ENCODE measurements at places on chromosomes 3 and 15.

DNA sequence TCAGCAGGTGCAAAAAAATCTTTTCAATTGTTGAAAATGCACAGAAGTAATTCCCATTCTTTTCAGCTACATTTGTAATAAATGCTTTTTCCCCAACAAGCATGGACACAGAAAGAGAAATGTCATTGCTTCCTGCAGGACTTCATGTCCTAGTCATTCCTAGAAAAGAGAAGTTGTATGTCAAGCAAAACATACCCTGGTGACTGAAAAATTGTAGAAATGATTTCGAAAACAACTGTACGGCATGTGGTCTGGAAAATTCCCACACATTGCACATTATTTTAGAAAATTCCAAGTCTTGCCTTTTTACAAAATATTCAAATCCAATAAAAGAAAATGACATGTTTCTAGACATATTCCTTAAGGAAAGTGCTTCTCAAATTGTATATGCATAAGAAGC, 50.4 kb upstream of the ALCAM start:
- DNase-seq: no peak

GRCh38 chr3:71509066-71509465, 74.5 kb downstream of the FOXP1 start:
- DNase-seq: no peak

- DNase-seq: no peak
Observed at GRCh38 chr3:117722856-117723255, 1013.3 kb downstream of the TUSC7 start.

DNA sequence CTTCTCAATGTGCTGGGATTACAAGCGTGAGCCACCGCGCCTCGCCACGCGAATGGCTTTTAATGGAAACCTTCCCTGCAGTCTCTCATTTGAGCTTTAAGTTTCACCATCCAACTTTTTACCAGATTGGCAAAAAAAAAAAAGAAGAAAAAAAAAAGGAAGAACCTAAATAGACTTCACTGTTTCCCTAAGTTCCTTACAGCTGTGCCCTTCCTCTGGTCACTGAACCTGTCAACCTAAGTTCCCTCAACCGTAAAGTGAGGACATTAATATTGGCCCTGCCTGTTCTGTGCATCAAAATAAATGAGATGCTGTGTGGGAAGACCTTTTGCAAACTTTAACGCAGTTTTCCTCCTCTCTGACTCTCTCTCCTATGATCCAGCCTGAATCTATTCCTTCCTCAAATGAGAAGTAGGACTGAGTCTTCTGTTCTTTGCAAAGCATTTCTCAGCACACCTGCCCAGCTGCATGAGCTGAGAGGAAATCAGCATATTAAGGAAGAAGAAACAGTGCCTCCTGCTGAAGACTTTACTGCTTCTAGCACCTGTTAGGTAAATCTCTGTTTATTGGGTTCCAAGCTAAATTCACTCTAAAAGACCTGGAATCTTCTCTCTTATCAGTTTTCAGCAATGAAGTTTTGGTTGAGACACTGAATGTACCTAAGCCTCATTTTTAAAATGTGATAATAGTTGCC, 99.6 kb upstream of the ETV5 start:
- no peak for DNase-seq

GRCh38 chr3:74009961-74010844, 385.5 kb upstream of the PDZRN3 start:
- no peak for DNase-seq

DNA sequence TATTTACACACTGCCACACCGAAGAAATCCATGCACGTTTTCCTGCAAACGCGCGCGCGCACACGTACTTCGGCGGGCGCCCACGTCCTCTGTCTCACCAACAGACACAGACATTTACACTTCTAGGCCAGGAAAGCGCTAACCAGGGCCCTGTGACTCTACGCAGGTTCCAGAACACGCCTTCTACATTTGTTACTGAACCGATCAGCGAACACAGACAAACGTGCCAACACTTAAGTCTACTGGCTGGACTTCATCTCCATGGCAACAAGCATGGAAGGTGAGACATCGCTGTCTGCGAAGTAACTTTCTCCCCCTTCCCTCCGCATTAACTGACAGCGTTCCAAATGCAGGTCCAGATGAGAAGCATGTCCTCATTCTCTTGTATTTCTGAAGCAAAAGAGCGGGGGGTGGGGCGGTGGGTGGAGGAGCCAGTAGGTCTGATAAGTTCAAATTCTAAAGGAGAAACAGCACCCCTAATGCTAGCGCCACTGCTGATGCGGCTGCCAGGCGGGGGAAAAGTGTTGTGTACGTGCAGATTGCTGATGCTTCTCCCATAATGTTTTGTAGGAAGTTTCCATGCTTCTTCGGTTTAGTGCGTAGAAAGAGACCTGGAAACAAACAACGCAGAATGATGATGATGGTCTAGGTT, at the start of gene CTXN2:
Gene CTXN2, plus strand, starts transcription at position 92 of the 652 bp plus-strand sequence. CDS start 9,636 bp downstream, outside the sequence.
- no peak for DNase-seq

GRCh38 chr3:66312039-66312438, 91.2 kb downstream of the SLC25A26 start:
- no peak for DNase-seq

DNA sequence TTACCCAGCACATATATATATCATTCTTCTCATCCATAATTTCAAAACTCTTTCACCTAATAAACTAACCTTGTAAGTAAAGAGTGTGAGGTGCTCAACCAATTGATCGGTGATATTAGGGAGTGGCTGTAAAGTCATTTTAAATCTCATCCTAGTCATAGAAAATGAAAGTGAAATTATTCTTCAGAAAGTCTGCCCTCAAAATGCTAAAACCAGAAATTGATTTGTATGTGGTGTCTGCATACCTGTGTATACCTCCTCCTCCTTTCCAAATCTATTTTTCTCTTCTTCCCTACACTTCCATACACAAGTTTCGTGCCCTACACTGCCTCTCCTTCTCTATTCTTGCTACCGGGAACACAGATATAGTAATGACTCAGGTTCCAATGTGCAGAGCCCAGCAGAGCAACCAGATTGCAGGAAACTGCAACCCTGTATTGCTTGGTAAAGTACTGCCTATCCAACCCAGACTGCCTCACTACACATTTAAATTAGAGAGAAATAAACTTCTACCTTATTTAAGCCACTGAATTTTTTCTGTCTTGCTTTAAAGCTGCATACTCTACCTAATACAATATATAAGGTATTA, 7.4 kb upstream of the TBC1D5 start:
- DNase-seq: no peak

- peak; percentile 6 for DNase-seq
Observed at GRCh38 chr3:130733236-130733875, 13.3 kb downstream of the PIK3R4 start.

DNA sequence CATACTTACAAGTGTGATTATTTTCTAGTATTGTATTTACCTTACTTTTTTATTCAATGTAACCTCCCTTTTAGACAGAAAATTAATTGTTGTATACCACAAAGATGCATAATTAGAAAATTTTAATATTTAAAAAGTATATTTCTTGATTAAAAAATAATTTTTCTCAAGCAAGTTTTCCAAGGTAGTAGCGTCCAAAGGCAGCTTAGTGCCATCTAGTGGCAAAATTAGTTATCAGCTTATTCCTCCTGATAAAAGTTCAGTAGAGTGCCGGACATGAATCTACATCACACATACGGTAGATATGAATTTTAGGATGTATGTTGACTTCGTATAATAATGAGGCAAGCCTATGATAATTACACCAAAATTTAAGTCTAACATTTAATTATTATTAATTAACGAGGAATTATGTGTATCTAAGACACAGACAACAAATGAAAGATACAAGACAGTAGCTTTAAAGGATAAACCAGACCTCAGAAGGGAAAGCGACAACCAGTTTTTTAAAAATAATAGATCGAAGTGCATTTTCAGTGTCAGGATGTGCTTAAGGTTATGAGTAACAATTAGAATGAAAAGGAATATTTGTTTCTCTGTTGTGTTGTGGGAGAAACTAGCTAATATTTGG, 405.9 kb downstream of the ROBO1 start:
- no peak for DNase-seq

- DNase-seq: no peak
Observed at GRCh38 chr3:191100516-191100915, 98.5 kb upstream of the OSTN start.

- peak; percentile 39 for DNase-seq
Observed at GRCh38 chr3:53709860-53710674, 136.2 kb downstream of the CHDH start.

Measured in HuH-7 (cell line).